ENCODE measurements at places on chromosomes 4 and X.

- no peak for DNase-seq
Observed at GRCh38 chrX:85243155-85243554, 424 bp downstream of the SATL1 start.

GRCh38 chrX:84320614-84321013 is 132.6 kb upstream of the RPS6KA6 start:
- no peak for DNase-seq

- DNase-seq: no peak
Observed at GRCh38 chrX:118694638-118695037, 32.8 kb upstream of the IL13RA1 start.

DNA sequence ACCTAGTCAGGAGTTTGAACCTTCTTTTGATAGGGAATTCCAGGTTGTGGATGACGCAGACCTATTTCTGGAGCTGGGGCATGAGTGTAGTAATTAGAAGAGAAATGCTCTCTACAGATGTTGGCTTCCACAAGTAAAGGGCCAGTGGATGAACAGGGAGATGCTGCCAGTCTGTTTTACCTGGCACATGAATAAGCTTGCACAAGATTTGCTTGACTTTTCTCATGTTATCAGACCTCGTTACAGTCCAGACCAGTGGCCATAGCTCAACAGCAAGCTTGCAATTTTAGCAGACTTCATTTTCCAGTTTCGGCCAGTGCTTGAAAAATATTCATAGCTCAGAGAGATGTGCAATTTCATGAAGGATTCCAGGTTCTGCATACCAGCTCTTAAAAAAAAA is 26.9 kb upstream of the SPANXB1 start:
- DNase-seq: no peak

- peak; percentile 19 for DNase-seq
Observed at GRCh38 chr4:182212211-182212761, 30.9 kb upstream of the TENM3 start.

- no peak for DNase-seq
Observed at GRCh38 chr4:53693909-53694308, 102.6 kb upstream of the LNX1 start.

DNA sequence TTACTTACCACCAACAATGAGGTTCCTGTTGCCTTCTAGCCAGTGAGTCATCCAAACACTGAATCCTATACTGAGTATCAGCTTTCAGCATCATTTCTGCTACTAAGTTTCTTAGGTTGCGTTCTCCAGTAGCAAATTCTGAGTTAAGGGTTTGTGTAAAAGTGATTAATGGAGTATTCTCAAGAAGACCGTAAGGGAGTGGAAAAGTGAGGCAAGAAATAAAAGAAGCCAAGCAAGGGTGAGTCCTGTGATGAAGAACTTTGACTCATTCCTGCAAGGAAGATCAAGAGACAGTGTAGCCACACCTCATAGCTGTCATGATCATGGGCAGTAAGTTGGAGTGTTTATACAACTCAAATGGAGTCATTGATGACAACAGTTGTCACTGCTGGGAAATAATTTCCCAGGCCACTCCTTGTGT is 446.2 kb downstream of the RAPGEF2 start:
- no peak for DNase-seq

DNA sequence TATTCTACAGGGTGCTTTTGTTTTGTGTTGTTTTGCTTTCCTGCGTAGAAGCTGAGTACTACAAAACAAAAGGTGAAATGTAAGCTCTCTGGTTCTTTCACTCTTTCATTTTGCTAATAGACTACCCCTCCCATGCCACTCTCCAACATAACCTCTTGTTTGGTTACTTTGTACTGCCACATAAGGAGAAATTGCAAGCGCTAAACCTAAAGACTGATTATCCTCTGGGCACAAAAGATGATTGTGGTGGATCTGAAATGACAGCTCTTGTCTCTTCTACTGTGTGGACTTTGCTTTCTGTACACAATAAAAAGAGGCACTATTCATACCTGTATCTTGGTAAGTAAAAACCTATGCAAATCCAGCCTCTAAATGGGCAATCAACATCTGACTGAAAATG is 5.3 kb downstream of the MBNL3 start:
- DNase-seq: no peak

DNA sequence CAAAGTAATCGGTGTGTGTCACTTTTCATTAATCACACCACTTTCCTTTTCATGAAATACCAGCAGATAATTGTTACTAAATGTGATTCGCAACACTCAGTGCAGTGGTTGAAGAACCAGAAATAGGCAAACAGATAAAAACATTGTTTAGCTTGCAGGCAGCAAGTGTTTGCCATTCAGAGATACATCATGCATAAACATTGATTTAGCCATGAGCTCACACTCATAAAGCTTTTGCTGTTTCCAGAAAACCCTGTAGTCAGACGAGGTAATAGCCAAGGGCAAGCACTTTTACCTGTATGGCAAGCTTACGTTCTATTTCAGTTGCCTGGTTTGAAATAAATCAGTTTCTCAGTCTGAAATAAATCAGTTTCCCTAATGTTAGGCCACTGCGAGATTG is 542.0 kb upstream of the TENM3 start:
- no peak for DNase-seq

Data from HEK293T (cell line).